HT1080 (cell line): ENCODE measurements at places on chromosomes 1 and 21. TPM values are rescaled to one million over a fixed set of nuclear protein-coding genes. Genes with fewer than 3 reads are reported as not detected.

- peak; percentile 10 for DNase-seq
Observed at GRCh38 chr1:179637211-179637860, 45.7 kb downstream of the TDRD5 start.

DNA sequence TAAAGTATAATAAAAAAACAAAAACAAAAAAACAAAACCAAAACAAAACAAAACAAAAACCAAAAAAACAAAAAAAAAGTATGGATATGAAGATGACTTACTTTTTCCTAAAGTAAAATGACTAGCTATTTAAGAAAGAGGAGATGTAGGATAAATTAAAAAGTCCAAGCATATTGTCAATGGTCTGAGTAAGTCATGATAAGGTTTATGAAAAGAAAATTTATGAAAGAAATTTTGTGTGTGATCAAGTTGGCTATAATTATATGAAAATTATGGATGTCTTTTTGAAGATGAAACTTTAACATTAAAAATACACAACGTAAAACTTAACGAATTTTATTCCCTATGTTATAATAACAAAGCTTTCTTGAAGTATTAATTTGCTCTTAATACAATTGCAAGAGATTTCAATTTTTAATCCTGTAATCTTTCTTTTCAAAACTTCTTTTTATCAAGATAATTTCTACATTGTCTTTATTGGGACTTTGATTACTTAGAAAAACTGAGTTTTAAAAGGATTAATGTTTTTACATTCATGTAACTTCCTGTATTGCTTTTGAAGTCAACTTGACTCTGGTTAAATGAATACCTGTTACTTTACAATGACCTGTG, 200.9 kb upstream of the IVNS1ABP start:
- DNase-seq, result no peak

The RHD gene
- total RNA-seq, result not detected in 2 replicates

DNA sequence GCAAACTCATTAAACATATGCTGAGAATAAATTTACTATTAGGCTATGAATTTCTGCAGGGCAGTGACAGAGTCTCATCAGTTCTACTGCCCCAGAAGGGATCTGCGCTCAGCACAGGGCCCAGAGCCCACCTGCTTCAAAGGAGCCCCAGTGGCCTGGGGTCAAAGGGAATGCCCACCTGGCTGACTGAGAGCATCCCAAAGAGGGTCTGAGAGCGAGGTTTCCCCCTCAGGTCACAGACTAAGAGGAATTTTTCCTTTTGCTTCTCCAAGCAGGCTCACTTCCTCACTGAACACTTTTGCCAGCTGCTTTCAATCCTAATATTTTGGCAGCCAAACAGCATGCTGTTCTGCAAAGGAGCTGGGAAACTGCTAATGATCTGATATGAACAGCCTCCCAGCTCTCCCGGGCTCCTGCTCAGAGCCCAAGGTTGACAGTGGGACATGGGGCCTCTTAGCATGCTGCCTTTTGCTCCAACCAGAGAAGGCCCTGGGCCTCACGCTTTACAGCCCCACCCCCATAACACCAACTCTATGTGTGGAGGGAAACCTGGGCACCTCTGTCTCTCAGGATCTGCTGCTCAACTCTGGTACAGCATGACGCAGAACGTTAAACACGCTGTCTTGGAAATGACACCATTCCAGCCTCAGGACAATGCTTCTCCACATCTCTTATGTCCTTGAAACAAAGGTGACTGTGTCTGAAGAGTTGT, 70.7 kb upstream of the SYT6 start:
- DNase-seq, result no peak

The MX1 gene
- 6.5 and 7.3 TPM in 2 replicates for total RNA-seq

The TSACC gene
- 0.70 and 0.87 TPM in 2 replicates for total RNA-seq

DNA sequence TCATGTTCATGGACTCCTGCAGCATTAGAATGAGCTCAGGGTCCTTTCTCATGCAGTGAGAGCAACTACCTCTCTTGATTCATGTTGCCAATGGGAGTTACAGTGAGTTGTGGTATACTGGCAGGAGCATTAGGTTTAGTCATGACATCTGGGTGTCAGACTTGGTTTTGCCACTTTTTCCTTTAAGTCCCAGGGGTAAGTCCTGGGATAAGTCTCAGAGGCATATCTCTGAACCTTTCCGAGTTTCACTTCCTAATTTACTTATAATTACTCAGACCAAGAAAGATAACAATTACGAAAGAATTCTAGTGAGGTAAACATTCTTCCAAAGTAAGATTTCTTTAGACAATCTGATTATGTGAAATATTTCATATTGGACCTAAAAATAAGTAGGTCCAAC, 606.0 kb downstream of the SMYD3 start:
- no peak for DNase-seq

- DNase-seq, result peak; percentile 87
Observed at GRCh38 chr1:15749399-15750291, 7.3 kb downstream of the TMEM82 start.

The OR6K3 gene
- not detected in 2 replicates for total RNA-seq

GRCh38 chr1:96683931-96684330, 37.7 kb upstream of the PTBP2 start:
- no peak for DNase-seq

- DNase-seq, result peak; percentile 96
Observed at GRCh38 chr1:201488830-201489589, 17.9 kb downstream of the CSRP1 start.

The MCOLN2 gene
- 13.1 and 14.9 TPM in 2 replicates for total RNA-seq

The GSTM1 gene
- total RNA-seq, result 14.5 and 17.0 TPM in 2 replicates
